Hypothalamus (tissue), 51 donors: ENCODE measurements at places on chromosomes 12 and 14.

DNA sequence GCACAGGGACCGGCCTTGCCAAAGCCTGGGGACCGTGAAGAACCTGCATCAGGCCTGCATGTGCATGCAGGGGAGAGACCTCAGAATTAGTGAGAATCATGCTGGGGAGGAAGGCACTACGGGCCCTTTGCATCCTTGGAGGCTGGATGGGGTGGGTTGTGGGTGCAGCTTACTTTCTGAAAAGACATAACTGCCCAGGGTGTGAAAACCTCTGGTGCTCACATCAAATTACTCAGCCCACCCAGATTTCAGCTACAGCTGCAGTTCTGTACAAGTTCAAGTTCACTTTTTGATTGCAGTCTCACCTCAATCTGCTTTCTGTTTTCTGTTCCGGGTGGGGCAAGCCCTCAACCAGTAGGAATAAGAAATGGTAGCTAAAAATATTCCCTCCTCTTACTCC, 130.6 kb downstream of the SLC15A4 start:
- DNase-seq, result no peak

DNA sequence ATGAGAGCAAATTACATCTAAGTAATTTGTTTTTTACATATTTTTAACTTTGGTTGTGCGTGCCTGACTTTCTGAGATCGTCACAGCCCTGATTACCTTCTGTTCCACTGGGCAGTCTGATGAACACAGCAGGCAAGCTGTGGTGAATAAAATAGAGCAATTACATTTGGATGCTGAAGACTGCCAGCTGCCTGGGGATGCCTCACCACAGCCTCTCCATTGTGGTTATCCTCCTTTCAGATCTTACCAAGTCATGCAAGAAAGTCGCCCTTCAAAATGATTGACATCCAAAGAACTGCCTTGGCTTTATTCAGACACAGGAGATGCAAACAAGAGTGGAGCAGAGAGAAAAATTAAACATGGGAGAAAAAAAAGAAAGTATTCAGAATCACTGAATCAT, 456.6 kb upstream of the TMPO start:
- no peak for DNase-seq

- DNase-seq, result no peak
Measured at GRCh38 chr14:84493779-84494178, 1036.2 kb upstream of the FLRT2 start.

GRCh38 chr12:130559806-130560205, 156.3 kb downstream of the RIMBP2 start:
- DNase-seq, result no peak

GRCh38 chr12:31568498-31568897, 22.4 kb downstream of the DENND5B start:
- no peak for DNase-seq

- no peak for DNase-seq
Measured at GRCh38 chr12:65818454-65819382, 5.6 kb upstream of the HMGA2 start.

DNA sequence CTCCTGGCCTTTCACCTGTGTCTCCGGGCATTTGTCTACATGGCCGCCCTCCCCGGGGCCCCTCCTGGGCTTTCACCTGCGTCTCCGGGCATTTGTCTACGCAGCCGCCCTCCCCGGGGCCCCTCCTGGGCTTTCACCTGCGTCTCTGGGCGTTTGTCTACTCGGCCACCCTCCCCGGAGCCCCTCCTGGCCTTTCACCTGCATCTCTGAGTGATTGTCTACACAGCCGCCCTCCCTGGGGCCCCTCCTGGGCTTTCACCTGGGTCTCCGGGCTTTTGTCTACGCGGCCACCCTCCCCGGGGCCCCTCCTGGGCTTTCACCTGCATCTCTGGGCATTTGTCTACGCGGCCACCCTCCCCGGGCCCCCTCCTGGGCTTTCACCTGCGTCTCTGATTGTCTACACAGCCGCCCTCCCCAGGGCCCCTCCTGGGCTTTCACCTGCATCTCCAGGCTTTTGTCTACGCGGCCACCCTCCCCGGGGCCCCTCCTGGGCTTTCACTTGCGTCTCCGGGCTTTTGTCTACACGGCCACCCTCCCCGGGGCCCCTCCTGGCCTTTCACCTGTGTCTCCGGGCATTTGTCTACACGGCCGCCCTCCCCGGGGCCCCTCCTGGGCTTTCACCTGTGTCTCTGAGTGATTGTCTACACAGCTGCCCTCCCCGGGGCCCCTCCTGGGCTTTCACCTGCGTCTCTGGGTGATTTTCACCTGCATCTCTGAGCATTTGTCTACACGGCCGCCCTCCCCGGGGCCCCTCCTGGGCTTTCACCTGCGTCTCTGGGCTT, 68.0 kb upstream of the GALNT9 start:
- DNase-seq, result no peak

DNA sequence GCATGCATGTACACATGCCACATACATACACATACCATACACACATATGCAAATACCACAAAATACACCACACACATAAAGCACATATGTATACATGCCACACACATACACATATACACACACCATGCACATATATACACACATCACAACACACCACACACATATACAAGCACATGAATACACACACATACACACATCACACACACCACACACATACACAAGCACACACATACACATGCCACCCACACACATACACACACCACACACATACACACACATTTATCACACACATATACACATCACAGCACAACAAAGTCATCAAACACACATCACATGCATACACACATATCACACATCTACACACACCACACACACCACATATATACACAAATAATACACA, 1108.5 kb downstream of the GALC start:
- no peak for DNase-seq

DNA sequence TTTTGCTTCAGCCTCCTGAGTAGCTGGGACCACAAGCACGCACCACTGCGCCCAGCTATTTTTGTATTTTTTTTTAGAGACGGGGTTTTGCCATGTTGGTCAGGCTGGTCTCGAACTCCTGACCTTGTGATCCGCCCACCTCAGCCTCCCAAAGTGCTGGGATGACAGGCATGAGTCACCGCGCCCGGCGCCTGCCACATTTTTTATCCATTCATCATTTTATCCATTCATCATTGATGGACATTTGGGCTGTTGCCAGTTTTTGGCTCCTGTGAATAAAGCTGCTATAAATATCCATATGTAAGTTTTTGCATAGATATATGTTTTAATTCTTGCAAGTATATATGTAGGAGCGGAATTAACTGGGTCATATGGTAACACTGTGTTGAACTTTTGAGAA, 79.5 kb downstream of the DAAM1 start:
- no peak for DNase-seq

GRCh38 chr12:25052196-25052913, 103.5 kb upstream of the BCAT1 start:
- no peak for DNase-seq

DNA sequence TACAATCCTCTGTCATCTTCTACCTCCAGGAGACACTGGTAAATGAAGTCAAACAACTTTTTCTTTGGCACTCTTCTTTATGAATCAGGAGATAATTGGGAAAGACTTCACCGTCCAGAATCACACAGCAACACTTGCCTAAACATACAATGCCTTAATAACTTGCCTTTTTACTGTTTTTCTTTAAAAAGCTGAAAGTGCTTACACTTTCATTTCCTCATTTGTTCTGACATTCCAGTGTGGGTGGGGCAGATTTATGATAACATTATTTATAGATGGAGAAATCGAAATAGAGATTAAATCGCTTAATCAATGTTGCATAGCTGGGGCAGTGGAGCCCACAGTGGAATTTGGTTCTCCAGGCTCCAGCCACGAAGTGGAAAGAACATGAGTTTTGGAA, 2.8 kb upstream of the FRS2 start:
- DNase-seq, result no peak

DNA sequence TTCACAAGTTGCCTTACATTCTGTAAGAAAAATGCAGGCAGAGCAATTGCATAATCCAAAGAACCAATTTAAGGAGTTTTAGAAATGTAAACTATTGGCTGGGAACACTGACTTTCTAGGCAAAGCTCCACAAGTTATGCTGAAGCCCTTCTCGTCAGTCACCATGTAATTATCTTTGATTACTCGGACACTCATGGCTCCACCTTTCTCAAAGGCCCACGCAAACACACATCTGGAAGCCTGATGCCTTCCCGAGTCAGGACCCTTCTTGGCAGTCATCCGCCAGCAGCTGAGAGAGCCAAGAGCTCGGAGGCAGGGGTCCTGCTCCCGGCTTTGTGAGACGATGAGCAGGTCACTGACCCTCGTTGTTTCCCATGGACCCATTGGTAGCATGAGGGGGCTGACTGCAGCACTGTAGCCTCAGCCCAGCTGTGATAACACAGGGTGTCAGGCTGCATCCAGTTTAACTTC, 202.2 kb downstream of the TMEM132D start:
- no peak for DNase-seq

- no peak for DNase-seq
Measured at GRCh38 chr12:119211884-119212283, 33.2 kb downstream of the HSPB8 start.

GRCh38 chr14:94143711-94144110, 14.3 kb upstream of the IFI27L2 start:
- no peak for DNase-seq

DNA sequence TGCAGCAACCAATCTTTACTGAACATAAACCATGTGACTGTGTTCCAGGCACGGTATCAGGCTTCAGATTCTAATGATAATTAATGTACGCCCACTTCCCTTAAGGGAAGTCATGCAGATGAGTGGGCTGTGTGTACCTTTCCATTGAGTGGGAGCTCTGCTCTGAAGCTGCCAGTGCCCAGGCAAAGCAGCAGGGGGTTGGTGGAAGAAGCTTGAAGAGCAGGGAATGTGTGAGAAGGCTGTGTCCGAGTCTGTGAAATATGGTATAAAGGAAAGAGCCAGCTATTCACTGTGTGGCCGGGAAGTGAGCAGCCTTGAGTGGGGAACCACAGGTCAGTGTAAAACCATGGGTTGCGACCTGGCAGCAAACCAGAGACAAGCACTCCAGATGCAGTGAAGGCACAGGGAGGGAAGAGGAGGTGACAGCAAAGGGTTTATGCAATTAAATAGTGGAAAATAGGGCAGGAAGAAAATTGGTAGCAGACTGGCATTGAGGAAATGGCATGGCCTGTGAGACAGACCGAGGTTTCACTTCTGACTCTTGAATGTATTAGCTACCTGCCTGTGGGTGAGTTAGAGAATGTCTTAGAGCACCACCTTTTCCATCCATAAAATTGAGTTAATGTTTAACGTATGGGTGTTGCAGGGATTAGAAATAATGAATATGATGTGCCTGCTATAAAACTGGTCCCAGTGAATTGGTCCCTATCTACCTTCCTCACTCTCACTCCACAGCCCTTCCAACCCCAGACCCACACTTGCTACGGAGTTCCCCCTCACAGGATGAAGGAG, 116.4 kb downstream of the NTF3 start:
- no peak for DNase-seq

- DNase-seq, result no peak
Measured at GRCh38 chr14:102362084-102362483, 606 bp downstream of the CINP start.

GRCh38 chr14:76306131-76306530, 69.8 kb upstream of the ESRRB start:
- no peak for DNase-seq

- DNase-seq, result no peak
Measured at GRCh38 chr12:109811624-109811995, 21.6 kb downstream of the TRPV4 start.

DNA sequence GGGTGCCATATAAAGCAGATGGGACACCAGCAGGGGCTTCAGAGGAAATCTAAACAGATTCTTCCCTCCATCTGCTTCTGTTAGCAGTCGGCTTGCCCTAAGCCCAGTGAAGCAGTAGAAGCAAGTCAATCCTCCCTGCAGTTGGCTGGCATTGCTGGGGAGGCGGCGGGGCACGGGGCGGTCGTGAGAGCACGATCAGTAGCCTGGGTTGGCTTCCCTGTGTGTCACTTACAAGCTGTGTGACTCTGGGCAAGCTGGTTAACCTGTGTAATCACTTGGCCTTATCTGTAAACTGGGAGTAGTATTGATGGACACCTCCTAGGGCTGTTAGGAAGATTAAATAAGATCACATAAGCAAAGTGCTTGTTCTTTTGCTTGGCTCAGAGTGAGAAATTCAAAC, 19.4 kb downstream of the MYRFL start:
- no peak for DNase-seq

DNA sequence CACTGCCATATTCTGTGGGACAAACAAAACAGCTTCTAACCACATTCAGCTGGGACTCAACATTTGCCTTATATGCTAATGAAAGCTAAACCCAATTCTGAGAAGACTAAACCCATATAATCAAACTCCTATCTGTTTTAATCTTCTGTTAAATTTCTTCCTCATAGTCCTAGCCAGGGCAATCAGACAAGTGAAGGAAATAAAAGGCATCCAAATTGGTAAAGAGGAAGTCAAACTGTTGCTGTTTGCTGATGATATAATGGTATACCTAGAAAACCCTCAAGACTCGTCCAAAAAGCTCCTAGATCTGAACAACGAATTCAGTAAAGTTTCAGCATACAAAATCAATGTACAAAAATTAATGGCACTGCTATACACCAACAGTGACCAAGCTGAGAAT, 157.1 kb downstream of the PHLDA1 start:
- DNase-seq, result no peak

DNA sequence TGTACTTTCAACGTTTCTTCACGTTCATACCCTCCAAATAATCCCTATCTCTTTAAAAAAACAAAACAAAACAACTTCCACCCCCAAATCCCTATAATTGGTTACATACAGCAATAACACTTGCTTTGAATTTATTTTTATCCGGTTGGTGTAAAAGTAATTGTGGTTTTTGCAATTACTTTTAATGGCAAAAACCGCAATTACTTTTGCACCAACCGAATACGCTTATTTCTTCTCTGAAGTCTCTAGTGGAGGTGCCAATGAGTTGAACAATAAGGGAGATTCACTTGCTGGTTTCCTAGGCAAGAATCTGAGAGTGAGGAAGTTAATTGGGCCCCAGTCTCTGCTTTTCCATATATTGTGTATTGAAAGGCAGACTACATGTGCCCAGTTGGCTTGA, 133.3 kb downstream of the DACT1 start:
- no peak for DNase-seq

GRCh38 chr14:102222751-102223150, 82.2 kb downstream of the MOK start:
- no peak for DNase-seq

GRCh38 chr14:22375321-22375930, 213.6 kb downstream of the DAD1 start:
- no peak for DNase-seq

GRCh38 chr12:61998791-61999190, 261.4 kb upstream of the USP15 start:
- DNase-seq, result no peak

GRCh38 chr12:121214166-121214777, 4.3 kb downstream of the P2RX4 start:
- no peak for DNase-seq
